ENCODE measurements at places on chromosomes 12 and 14.

- DNase-seq = no peak
Measured at GRCh38 chr12:71972441-71973074, 33.9 kb downstream of the TPH2 start.

DNA sequence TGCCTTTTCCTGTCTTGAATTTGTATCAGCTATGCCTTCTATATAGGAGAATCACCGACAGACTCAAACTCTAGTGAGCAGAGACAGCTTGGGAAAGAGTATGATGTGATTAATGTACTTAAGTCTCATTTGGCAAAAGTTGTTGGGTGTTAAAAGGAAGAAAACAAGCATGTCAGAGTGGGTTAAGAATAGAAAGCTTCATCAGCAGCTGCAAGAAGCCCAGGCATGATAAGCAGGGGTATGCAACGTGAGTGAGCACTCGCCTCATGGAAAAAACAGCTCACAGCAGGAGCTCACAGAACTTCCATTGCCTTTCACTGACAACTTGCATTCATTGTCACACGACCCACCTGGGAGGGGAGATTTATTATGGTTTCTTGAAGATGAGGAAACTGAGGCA, 35.9 kb upstream of the WNK1 start:
- no peak for DNase-seq

GRCh38 chr14:100855256-100855930, 29.5 kb downstream of the MEG3 start:
- DNase-seq = no peak

- DNase-seq = peak; percentile 29
Measured at GRCh38 chr12:106956048-106956578, 406 bp downstream of the TMEM263 start.

- DNase-seq = no peak
Measured at GRCh38 chr12:27333403-27334009, 870 bp downstream of the BMAL2 start.

- no peak for DNase-seq
Measured at GRCh38 chr14:65075628-65076325, 26.5 kb downstream of the MAX start.

GRCh38 chr12:106039242-106039641, 99.5 kb downstream of the NUAK1 start:
- DNase-seq = no peak

- no peak for DNase-seq
Measured at GRCh38 chr12:12153596-12153995, 82.9 kb downstream of the BCL2L14 start.

DNA sequence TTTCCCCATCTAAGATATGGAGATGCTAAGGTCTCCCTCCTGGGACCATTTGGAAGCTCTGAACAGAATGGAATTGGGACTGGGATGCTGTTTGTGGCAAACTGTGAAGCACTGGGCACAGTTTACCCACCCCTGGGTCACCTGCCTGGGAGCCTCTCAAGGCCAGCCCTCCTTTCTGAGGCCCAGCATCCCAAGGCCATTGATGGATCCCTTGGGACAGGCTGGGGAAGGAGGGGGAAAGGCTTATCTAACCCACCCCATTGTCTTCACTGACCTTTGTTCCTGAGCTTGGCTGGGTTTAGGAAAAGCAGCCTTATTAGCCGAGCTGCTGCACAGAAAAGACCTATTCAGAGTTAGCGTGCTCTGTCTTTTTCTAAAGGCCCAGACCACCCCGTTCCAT, 5.2 kb downstream of the CCDC85C start:
- no peak for DNase-seq

GRCh38 chr12:15757553-15758255, 31.5 kb downstream of the EPS8 start:
- no peak for DNase-seq

DNA sequence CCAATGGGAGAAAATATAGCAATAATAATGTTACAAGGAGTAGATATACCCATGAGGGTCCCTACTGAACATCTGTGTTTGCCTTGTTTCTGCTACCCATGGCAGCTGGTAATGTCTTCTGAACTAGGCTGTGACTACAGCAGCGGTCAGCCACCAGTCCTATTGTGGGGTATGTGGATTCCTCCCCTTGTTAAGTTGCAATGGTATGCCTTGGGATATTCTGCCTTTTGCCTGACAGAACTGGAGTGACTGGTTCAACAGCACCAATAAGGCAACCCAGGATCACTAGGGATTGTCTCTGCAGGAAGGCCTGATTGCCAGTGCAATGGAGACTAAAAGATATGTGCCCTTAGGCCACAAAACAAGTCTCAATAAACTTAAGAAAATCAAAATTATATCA, 9.7 kb upstream of the ATL1 start:
- DNase-seq = no peak

GRCh38 chr12:67202011-67202677, 67.0 kb upstream of the CAND1 start:
- DNase-seq = no peak

DNA sequence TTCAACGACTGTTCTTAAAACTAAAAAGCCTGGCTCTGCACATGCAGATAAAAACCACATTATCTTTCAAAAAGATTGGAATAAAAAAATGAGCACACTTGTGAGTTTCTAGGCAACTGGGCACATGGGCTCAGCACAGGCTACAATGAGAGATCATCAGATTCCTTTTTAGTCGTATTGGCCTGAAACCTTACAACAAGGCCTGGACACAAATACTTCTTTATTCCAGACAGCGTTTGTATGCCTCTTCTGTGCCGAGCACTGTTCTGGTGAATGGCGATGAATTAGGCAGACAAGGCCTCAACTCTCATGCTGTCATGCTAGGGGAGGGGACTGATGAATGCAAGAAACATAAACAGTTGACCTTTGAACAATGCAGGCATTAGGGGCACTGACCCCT, 463.0 kb downstream of the AACS start:
- DNase-seq = no peak

GRCh38 chr14:70753518-70753953, 55.8 kb downstream of the MAP3K9 start:
- no peak for DNase-seq

DNA sequence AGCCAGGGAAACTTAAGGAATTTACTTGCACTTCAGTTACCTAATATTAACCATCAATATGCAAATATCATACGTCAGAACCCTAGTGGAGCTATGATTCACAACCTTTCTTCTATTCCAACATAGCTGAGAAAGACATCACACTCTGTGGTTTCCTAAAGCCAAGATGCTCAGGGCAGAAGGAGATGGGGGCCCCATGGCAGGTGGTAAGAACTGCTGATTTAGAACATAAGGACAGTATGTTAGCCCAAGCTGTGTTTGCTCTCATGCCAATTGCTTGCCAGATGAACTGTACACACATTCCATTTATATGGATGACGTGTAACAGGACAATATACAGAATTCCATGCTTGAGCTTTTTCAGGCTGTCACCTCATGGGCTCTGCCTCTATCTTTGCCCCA, 34.6 kb downstream of the HECTD4 start:
- no peak for DNase-seq

- no peak for DNase-seq
Measured at GRCh38 chr12:52605542-52605941, 4.3 kb upstream of the KRT72 start.

DNA sequence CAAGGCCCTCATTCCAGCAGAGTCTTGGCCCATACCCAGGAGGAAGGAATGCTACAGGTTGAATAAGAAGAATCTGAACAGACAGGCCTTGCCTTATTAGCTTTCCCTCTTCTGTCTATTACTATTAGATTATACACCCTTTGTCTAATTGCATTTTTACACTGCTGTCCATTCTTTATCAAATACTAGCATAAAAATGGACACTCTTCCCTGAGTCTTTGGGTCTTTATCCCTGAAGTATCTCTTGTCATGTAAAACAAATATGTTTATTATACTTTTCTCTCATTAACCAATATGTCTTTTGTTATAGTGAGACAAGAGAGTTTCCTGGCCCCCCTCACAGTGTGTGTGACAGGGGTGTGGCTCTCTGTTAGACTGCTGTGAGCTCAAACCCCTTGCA, 897.4 kb upstream of the SEL1L start:
- DNase-seq = no peak

DNA sequence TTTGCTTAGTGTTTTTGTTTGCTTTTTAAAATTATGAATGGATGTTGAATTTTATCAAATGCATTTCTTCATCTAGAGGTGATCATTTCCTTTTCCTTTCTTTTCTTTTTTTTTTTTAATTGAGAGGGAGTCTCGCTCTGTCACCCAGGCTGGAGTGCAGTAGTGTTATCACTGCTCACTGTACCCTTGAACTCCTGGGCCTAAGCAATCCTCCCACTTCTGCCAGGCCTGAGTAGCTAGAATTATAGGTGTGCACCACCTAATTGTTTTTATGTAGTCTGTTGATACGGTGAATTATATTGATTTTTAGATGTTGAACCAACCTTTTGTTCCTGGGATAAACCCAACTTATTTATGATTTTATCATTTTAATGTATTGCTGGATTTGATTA, 1.5 kb upstream of the CDKL1 start:
- DNase-seq = no peak

DNA sequence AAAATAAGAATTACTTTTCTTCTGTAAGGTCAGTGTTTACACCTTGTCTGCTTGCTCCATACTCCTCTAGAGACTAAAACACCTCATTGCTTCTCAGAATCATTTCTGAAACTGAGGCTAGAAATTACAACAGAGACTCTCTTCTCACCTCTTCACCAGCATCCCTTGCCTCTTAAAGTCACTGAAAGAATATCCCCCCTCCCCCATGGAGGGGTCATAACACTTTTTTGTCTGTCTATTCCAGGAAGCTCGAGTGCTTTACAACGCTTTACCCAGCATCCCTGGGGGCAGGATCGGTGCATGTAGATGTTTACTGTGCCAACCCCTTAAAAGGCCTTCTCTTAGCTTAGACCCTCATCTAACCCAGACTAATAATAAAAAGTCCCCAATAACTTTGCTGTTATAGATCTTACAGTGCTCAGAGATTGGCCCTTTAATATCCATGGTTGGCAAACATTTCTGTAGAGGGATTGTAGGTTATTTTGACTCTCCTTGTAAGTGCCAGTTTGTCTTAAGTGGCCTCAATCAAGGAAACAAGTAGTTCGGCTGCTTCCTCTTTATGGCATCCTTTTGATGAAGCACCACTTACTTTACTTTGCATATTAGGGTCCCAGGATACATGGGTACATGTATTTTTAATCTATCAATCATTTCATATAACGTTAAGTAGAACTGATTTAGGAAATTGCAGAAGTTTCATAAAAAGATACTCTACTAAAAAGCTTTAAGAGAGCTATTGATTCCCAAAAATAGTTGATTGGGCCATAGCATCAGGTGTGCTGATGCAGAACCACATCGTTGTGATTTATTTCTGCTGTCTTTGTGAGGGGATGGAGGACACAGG, 29.3 kb downstream of the PRKCH start:
- no peak for DNase-seq

- DNase-seq = no peak
Measured at GRCh38 chr12:104929368-104929767, 28.7 kb downstream of the SLC41A2 start.

DNA sequence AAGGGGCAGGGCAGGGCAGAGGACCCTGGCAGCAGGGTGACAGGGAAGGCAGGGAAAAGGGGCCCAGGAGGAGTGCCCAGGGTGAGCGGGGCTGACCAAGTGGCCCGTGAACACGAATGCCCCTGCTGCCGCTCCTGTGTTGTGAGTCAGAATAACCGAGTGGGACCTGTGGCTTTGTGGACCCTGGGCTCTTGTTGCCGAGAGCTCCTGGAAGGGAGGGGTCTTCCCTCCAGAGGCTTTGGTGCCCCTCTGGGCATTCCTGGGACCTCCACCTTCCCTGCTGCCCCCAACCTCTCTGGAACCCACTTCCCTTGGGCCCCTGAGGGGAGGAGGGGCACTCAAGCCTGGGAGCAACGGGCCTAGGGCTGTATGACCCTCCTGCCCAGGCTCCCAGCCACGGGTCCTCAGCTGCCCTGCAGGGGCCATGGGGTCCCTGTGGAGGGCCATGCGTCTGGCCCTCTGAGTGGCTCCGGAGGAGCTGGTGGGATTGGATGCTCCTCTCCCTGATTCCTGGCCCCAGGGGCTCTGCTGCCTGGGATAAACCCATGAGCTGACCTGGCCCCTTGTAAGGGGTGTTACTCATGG, 319.4 kb downstream of the TMEM121 start:
- DNase-seq = no peak

DNA sequence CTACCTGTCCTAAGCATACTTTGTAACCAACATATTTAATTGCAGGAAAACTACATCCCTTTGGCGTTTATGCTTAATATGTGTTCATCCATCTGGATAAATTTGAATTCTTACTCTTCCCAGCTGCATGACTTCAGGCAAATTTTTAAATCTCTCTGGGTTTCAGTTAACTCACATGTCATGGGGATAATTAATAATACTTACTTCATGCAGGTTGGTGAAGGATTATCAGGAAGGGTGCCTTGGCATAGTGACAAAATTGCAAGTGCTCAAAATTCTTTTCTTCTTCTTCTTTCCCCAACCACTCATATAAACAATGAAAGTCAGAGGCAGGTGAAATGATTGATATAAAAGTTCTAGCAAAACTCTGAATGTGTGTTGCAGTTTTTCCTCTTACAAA, 15.9 kb downstream of the SYT10 start:
- no peak for DNase-seq

- no peak for DNase-seq
Measured at GRCh38 chr12:126930234-126930633, 1336.7 kb upstream of the TMEM132C start.

DNA sequence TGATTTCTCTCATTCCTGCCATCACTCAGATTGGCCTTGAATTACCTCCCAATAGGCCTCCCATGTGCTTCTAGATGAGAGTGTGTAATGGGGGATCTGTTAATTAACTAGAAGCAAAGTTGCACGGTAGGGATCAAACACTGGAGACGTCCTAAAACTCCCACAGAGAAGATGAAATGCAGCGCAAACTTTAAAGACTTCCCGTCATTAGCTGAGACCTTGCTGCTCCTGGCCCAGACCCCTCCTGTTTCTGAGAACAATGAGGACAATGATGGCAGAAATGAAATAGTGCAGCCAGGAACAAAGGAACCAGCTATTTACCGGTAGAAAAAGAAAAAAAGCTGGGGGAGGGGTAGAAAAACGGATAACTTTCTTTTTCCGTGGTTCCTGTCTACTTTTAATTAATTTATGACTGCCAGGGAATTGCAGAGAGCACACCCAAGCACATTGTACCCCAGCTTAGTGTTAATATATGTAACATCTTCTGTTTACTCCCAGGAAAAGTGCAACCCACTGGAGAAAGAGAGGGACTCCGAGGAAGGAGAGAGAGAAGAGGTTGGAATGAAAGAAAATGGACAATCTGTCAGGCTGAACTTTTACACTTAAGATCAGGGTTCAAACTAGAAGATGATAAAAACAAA, 280.7 kb upstream of the SOX5 start:
- DNase-seq = no peak

DNA sequence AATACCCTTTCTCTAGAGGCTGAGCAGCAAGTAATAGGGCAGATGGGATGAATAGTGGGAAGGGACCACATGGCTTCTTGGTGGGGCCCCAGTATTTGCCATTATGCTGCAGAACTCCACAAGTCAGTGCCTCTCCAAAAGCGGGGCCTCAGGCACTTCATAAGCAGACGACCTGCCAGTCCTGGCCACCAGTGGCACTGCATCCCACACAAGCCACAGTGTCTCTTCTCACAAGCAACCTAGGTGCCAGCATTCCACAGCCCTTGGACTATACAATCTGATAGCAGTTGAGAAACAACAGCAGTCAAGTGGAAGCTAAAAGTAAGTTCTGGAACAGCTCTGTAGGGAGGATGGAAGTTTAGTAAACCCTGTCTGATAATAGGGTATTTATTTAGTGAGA, 4.2 kb upstream of the SLC8A3 start:
- no peak for DNase-seq

- DNase-seq = no peak
Measured at GRCh38 chr14:61051051-61051450, 70.0 kb downstream of the SLC38A6 start.
